ENCODE measurements at places on chromosomes 7 and 10.

GRCh38 chr10:68550747-68551411, 9.3 kb upstream of the TET1 start:
- DNase-seq, result peak; percentile 92

GRCh38 chr7:149826344-149827088, 11.7 kb upstream of the ZNF862 start:
- DNase-seq, result no peak

DNA sequence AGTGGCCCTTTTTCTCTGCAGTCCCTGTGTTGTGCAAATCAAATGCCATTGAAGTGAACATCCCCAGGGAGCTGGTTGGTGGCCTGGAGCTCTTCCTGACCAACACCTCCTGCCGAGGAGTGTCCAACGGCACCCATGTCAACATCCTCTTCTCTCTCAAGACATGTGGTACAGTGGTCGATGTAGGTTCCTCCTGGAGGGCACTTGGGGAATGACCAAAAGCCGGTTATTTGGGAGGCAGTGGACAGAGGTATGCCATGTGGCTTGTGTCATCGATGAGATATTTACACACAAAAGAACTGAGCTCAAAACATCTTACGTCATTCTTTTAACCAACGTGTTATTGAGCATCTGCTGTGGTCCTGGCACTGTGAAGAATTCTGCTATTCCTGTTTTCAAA, 19.7 kb downstream of the OIT3 start:
- DNase-seq, result peak; percentile 48

DNA sequence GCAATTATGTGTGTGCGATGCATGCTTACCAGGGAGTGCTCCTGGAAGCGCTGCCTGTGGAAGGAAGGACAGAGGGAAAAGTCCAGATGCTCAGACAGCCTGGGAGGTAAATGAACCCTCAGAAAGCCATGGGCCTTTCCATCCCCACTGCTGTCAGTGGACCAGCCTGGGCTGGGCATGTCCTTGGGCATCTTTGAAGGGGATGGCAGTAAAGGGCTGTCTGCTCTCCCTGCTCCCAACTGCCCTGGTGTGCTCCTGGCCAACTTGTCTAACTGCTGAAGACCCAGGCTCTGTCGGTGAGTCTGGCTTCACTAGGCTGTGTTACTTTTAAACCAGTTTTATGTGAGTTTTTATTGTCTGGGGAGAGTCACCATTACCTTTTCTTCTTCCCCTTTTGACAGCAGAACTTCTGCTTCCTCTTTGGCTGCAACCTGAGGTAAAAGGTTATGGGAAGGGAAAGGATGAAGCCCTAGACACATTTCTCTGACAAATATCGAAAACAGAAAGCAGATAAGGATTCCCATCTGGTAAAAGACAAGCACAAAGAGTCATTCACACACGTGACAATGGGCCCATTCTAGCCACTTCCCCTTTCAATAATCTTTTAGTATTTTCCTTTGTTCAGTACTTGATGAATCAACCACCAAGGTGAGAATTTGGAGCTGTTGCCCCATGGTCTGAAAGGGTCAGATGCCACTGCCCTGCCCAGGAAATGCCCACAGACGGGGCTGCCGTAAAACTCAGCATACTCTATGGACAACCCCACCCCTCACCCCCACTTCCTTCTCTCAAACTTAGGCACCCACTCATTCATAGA, 27.6 kb upstream of the PIK3AP1 start:
- no peak for DNase-seq

DNA sequence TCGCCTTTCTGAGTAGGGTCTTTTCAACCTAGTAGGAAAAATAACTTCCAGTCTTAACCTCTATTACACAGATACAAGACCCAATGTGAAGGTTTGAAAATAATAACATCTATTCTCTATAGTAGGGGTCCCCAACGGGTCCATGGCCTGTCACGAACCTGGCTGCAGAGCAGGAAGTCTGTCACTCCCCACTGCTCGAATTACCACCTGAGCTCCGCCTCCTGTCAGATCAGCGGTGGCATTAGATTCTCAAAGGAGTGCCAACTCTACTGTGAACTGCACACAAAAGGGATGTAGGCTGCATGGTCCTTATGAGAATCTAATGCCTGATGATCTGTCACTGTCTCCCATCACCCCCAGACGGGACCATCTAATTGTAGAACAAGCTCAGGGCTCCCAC, 7.4 kb downstream of the YWHAG start:
- no peak for DNase-seq

GRCh38 chr7:86130268-86130667, 513.4 kb upstream of the GRM3 start:
- DNase-seq, result no peak

GRCh38 chr7:5797716-5798115, 16.3 kb upstream of the RNF216 start:
- DNase-seq, result no peak

GRCh38 chr10:16673443-16673842, 143.8 kb downstream of the RSU1 start:
- no peak for DNase-seq

DNA sequence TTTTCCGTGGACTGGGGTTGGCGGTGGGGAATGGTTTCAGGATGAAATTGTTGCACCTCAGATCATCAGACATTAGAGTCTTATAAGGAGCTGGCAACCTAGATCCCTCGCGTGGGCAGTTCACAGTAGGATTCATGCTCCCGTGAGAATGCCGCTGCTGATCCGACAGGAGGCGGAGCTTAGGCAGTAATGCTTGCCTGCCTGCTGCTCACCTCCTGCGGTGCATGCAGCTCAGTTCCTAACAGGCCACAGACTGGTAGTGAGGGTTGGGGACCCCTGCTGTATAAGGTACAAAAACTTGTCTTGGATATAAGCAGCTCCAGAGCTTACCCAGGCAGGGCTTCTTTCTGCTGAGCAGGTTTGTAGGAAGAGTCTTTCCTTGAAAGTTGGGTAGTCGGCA, 53.9 kb downstream of the SHH start:
- DNase-seq, result no peak

DNA sequence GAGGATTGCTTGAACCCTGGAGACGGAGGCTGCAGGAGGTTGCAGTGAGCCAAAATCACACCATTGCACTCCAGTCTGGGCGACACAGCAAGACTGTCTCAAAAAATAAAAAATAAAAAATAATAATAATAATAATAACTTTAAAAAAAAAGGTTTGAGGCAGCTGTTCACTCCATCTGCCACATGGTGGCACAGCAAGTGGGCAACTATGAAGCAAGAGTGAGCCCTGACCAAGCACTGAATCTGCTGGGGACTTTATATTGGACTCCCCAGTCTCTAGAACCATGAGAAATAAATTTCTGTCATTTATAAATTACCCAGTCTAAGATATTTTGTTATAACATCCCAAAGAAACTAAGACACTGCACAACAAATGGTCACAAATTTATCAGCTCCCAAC, 14.6 kb upstream of the BRI3 start:
- DNase-seq, result no peak

GRCh38 chr10:98391065-98391464, 23.9 kb downstream of the PYROXD2 start:
- no peak for DNase-seq

Measured in trophoblast cell (in vitro differentiated cells and primary cell).